ENCODE measurements at places on chromosomes 7 and 10.
A peak's percentile ranks its signal among the peaks of the same experiment; 100 is the strongest.

- DNase-seq, result no peak
These were observed 108.1 kb downstream of the ADAM22 start for GRCh38 chr7:88042157-88042556.

GRCh38 chr7:96314402-96315124 is 7.3 kb downstream of the SLC25A13 start:
- DNase-seq, result no peak

DNA sequence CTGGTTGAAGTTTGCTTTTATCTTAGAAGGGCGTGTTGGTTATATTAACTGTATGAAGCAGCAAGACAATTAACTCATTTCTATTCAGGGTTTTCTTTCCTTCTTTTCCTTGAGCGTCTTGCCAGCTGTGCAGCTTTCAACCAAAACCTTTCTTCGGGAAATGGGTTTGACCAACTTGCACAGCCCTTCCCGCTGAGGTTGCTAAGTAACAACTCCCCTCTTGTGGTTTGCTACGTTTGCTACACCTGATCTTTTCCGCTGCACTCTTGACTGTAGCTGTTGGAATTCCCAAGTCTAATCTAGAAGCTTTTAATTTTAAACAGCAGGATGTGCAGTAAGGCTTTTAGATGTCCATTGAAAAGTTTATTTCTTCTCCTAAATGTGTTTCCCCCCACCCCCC is 116.9 kb downstream of the CDCA7L start:
- no peak for DNase-seq

DNA sequence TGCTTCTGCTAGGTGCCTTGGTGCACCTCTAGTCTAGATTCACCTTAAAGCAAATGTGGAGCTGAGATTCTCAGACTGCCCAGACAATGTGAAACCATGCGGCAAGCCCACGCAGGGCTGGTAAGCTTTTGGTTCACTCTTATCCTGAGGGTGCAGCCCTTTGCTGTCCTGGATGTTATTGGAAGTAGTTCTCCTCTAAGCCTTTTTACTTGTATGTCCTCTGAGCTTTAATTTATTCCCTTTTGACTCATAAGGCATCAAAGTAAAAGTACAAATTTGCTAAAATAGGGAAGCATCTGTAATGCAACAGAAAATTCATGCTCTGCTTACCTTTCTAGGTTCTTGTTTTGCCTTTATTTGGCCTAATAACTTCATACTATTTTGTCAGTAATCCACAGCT is 186.8 kb downstream of the MACC1 start:
- no peak for DNase-seq

DNA sequence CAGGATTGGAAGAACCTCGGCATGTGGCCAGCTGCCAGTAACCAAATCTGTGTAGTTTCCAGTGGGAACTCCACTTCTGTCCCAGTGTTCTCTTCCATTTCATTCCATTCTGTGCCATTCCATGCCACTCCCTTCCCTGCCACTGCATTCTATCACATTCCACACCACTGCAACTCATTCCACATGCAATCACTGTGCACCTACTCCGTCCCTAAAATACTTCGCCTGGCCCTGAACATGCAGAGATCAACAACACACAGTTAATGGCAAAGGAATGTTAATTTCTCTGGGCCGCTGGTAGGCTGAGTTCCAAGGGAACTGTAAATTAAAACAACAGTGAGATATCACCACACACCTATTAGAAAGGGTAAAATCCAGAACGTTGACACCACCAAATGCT is 64.8 kb downstream of the AKR1B1 start:
- DNase-seq, result no peak

- peak; percentile 30 for DNase-seq
These were observed 67.0 kb upstream of the CFAP46 start for GRCh38 chr10:133009218-133009950.

DNA sequence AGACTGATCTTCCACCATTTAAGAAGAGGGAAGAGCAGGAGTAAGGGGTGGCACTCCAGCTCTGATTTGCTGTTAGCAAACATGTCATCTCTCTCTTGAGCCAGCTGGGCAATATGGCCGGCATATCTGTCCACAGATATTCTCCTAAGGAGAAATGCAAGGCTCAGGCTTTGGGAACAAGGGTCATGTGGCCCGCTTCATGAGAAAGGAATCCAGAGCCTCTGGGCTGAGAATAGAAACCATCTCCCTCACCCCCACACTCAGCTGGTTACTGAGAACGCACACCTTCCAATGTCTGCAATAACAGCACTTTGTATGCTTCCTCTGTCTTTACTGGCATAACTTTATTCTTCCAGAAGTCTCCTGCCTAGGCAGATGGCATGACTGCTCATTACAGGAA is 171.2 kb downstream of the ELMO1 start:
- DNase-seq, result no peak

GRCh38 chr7:102096012-102096332 is 190.7 kb upstream of the SH2B2 start:
- DNase-seq, result no peak

DNA sequence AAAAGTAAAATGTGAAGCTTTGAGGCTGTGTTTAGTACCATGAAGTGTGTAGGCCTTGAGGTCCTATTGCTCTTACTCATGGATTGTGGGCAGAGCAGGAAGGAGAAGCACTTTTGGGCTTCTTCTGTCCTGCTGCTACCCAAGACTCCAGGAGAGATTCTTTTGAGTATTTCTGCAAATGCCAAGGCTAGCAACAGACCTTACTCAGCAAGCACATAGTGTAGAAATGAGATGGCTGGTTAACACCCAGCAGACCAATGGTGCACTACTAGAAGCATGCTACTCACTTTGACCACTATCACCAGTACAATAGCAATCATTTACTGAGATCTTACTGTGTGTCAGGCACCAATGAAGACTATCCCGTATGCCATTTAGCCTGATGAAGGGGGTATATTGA is 3.2 kb downstream of the PLPP4 start:
- no peak for DNase-seq

- no peak for DNase-seq
These were observed 41.7 kb upstream of the TOMM7 start for GRCh38 chr7:22864301-22864700.

- DNase-seq, result no peak
These were observed 238.9 kb downstream of the FOXP2 start for GRCh38 chr7:114653364-114654088.

GRCh38 chr7:81707966-81708365 is 61.9 kb downstream of the HGF start:
- DNase-seq, result no peak

DNA sequence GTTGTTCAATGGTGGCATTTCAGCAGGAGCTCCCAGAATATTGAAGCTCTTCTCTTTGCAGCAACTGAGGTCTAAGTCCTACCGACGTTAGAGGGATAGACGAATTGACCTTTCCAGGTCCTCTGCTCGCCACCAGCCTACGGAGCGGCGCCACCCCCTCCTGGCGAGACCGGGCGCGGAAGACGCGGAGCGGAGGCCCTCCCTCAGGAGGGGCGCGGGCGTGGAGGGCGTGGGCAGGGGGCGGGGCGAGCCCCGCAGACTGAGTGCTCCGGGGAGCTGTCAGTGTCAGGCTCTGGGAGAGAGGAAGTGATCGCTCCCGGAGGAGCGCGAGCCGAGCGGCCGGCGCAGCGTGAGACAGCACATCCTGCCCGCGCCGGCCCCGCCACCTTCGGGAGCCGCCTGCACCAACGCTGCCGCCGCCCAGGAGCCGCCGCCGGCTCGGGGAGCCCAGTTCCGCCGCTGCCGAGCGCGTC is at the start of gene DYNC1I1:
Gene DYNC1I1 (plus strand): TSS at position 257 of the 473 bp plus-strand sequence. CDS start 32,176 bp downstream, outside the sequence.
- DNase-seq, result no peak

DNA sequence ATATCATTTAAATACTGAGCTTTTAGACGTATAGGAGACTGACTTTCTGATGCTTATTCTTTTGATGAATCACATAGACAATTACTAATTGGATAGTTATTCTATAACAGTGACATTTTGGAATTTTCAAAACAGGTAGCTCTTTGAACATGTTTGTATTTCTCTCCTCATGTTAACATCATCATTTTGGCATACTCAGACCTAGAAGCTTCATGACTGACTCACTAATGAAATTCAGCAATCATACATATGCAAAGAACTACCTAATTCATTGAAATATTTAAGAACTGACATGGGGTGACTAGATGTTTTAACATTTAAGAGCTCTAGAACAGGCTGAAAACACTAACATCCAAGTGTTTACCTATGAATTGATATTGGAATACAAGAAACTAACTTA is 192.3 kb downstream of the VTI1A start:
- DNase-seq, result no peak

DNA sequence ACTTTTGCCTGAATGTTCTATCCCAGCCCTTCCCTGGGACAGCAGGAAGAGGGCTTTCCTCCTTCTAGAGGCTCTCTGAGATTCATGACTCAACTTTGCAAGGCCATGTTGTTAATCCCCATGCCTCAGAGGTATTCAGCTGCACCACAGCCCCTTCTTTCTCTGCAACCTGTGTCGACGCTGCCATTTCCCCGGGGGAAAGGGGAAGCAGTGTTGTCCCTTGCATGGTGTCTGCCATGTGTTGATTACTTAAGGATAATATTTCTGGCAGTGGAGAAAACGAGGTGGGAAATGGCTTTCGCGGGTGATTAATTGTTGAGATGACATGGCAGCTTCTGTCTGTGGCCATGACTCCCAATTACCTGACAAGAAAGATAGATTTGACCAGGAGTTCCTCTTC is 133.1 kb downstream of the SORCS3 start:
- DNase-seq, result no peak

DNA sequence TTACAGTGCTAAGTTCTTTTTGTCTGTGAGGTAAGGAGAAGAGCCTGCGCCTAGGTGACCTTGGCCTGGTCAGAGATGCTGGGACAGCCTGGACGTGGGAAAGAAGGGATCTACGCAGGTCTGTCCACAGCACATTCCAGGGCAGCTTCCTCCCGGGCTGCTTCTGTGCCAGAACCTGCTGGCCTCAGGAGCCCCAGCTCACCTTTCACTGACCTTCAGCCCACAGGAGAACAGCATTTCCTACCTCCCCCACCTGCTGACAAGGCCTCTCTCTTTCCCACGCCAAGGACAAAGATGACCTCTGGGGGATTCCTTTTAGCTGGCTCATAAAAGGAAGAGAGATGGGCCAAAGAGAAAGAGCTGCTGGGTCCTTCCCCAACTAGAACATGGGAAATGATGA is 260.6 kb downstream of the KCNMA1 start:
- DNase-seq, result no peak

DNA sequence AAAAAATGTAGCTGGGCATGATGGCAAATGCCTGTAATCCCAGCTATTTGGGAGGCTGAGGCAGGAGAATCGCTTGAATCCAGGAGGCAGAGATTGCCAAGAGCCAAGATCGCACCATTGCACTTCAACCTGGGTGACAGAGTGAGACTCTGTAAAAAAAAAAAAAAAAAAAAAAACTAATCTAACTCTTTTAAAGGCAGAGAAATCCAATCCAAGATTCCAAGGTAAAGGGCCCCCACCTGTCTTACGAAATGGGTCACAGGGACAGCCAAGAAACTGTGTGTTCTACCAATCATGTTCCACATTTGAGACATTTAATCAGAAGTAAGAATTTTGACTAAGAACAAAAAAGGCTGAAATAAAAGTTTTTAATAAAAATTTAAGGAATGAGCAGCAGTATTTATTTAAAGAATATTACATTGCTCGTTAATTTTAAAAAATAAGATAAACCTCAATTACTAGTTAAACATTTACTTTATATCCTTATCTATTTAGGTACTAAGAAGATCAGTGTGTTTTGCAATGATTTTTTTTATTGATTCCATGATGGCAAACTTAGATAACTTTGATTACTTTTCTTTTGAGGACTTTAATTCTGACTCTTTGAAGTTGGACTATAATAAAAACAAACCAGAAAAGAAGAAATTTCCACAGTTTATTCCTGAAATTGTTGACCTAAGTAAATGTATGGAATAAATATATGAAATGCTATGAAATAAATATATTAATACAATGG is 6.7 kb upstream of the OAT start:
- DNase-seq, result no peak

DNA sequence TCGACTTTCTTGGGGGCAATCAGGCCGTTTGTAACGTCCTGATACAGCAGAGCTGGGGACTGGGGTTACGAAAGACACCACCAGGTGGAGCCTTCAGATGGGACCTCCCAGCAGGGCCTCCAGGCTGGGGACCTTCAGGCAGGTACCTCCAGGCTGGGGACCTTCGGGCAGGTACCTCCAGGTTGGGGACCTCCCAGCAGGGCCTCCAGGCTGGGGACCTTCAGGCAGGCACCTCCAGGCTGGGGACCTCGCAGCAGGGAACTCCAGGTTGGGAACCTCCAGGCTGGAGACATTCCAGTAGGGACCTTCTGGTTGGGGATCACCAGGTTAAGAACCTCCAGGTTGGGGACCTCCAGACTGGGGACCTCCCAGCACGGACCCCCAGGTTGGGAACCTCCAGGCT is 23.5 kb upstream of the GPR146 start:
- no peak for DNase-seq

GRCh38 chr10:122638106-122638505 is 61.5 kb downstream of the C10orf120 start:
- no peak for DNase-seq

- no peak for DNase-seq
These were observed 9.6 kb downstream of the EPC1 start for GRCh38 chr10:32337350-32337749.

DNA sequence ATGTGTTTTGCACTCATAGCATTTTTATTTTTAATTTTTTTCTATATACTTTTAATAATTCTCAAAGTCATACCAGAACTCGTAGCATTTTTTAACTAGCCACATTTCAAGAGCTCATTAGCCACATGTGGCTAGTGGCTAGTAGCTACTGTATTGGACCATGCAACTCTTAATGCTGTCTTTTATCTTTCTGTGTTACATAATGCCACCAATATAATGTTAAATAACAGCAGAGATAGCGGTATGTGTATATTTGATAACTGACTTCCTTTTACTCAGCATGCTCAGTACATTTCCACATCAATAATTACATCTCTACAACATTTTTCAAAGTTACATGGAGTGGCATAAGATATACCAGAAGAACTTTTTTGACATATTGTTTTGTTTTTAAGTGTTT is 91.4 kb downstream of the CDK13 start:
- no peak for DNase-seq

DNA sequence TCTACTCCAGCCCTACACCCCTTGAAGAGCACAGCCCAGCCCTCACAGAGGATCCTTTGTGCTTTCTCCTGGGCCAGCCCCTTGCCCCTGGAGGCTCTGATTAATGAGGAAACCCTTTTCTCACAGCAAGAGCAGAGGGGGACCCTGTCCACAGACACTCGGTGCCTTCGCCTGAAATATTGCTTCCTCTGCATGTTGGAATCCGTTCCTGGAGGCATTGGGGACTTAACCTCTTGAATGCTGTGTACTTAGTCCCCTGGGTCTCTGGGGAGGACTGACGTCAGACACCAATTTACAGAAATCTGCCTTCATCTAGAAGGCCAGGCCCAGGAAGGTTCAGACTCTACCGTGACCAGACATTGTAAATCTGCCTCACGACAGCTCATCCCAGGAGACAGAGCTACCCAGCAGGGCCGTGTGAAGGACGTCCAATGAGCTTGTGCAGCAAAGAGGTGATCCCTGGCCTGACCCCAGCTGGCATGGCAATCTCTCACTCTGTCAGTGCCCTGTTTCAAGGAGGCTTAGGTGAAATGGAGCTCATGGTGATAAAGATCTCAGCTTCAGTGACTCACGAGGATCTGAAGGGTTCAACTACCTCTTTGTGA is 8.1 kb upstream of the TMEM72 start:
- DNase-seq, result no peak

GRCh38 chr10:108849688-108850087 is 1073.6 kb downstream of the XPNPEP1 start:
- no peak for DNase-seq

- DNase-seq, result peak; percentile 57
These were observed 527.7 kb upstream of the POM121L12 start for GRCh38 chr7:52507546-52508255.
